ENCODE measurements at places on chromosomes 2 and 18.
A peak's percentile ranks its signal among the peaks of the same experiment; 100 is the strongest.

DNA sequence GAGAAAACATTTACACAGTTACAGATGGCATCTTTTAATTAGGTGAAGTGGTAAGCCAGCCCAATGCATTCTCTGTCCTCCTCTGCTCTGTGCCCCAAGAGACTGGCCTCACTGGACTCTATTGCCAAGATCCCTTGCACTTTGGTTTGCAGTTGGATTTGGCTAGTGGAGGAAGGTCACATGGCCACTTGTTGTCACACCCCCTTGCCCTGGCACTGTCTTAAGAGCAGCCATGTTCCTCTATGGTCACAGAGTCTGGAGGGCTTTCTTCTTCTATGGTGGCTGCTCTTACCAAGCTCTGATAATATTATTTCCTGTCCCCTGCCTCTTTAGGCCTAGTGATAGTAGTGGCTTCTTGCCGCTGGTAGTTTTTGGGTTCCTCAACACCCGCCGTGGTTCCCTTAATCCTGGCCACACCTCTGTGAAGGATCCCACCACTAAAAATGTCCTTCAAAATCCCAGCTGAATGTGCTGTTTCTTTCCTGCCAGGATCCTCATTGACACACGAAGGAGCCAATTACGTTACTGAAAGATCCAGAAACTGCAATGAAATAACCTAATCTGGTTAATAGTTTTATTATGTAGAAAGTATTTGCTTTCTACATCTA lies 111.1 kb downstream of the CDC42EP3 start:
- DNase-seq, result no peak

GRCh38 chr18:67232991-67233390 lies 283.5 kb downstream of the DSEL start:
- DNase-seq, result no peak

DNA sequence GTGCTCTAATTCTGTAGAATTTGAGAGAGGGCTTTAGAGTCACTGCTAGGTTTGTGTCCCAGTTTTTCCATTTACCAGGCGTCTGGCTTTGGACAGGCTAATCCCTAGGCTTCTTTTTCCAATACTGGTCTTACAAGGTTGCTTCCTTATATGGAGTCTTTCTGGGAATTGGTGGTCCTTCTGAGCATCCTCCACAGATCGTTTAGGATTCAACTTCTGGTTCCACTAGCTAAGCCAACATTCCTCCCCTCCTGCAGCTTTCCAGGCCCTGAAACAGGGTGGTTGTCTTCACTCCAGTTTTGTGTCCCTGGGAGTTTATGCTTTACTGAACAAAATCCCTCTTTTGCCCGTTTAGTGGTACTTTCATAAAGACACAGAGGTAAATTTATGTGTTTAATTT lies 170.6 kb downstream of the CERS6 start:
- no peak for DNase-seq

- no peak for DNase-seq
These were observed 18.1 kb downstream of the SMAD2 start for GRCh38 chr18:47912343-47912742.

GRCh38 chr18:32297579-32298170 lies 107.8 kb downstream of the MEP1B start:
- DNase-seq, result no peak

GRCh38 chr18:79481046-79481790 lies 85.5 kb downstream of the NFATC1 start:
- peak; percentile 6 for DNase-seq

- no peak for DNase-seq
These were observed 7.7 kb upstream of the ALLC start for GRCh38 chr2:3650140-3650920.

- no peak for DNase-seq
These were observed 181.3 kb downstream of the ALPK2 start for GRCh38 chr18:58447402-58448095.

- no peak for DNase-seq
These were observed 55.9 kb upstream of the CREB1 start for GRCh38 chr2:207473931-207474235.

DNA sequence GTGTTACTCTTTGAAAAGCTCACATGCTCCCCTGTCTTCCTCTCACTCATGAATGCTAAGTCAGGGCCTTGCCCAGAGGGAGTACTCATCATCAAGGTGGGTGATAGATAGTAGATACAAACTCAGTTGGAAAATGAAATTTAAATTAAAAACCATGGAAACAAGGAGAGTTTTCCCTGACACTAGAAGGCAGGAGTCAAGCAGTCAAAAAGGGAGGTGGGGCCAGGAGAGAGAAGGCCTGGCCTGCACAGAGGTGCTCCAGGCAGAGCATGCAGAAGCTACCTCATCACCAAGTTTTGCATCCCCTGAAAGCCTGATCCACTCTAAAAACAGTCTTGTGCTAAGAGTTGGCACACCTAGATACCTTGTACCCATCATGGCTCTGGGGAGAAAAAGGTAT lies 143.7 kb downstream of the MYO5B start:
- no peak for DNase-seq

DNA sequence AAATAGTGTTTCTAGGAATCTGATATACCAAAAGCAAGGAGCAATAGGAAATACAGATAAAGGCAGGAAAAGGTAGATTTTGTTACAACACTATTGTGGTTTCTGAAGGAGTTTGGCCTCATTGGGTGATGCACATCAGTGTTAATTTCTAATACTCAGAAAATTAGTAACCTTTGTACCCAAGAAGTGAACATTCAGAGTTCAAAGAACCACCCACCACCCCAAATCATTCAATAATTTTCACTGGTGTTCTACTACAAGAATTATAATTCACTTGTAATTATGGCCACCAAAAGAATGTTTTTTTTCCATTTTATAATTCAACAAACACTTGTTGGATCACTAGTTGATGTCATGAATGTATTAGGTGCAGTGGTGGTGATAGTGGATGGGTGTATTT lies 183.3 kb downstream of the UBE2E3 start:
- no peak for DNase-seq

- no peak for DNase-seq
These were observed 147.6 kb downstream of the ESCO1 start for GRCh38 chr18:21452796-21453510.

DNA sequence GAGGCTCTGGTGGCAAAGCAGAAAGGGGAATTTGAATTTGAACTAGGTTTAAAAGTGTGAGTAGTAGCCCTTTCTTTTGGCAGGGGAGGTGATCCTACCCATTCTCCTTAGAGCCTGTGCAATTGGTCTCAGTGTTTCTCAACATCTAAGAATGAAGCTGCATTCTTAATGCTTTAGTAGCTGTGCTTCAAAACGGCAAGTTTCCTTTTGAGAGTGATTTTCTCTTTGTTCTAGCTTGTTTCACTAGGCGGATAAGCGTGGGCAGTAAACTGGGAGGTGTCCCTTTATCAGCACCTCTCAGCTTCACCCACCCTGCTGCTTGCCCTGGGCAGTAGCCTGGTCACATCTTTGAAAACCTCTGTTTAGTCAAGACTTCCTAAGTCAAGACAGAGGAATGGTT lies 6.7 kb downstream of the CRIM1 start:
- DNase-seq, result no peak

GRCh38 chr2:161766334-161766733 lies 142.1 kb downstream of the SLC4A10 start:
- DNase-seq, result no peak

- no peak for DNase-seq
These were observed 138.1 kb downstream of the WDR7 start for GRCh38 chr18:56789004-56789888.

DNA sequence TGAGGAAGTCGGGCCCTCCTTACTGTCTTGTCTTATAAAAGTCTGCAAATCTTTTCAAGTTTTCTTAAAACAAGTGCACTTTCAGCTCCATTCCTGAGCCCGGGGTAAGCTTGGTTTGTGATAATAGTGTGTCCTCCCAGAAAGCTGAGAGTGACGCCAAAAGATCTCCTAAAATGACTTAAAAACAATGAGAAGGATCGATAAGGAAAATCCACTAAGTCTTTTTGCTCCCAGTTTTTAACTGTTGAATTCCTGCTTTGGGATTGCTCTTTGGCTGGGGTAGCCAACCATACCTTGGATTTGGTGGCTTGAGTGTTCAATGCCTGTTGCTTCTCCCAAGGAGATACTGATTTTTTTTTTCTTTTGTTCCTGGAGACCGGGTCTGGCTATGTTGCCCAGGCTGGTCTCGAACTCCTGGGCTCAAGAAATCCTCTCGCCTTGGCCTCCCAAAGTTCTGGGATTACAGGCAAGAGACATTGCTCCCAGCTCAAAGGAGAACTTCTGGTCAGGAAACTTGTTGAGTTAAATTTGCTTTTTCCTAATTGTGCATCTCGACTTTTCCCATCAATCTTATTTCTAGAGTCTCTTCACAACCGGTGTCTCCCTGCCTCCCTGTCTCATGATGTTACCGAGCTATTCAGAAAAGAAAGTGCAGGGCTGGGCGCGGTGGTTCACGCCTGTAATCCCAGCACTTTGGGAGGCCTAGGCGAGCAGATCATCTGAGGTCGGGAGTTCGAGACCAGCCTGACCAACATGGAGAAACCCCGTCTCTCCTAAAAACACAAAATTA lies 3.0 kb downstream of the TGIF1 start:
- no peak for DNase-seq
